ENCODE measurements at places on chromosomes 6 and 20.

- no peak for DNase-seq
Observed at GRCh38 chr6:80181352-80182081, 75.0 kb downstream of the BCKDHB start.

DNA sequence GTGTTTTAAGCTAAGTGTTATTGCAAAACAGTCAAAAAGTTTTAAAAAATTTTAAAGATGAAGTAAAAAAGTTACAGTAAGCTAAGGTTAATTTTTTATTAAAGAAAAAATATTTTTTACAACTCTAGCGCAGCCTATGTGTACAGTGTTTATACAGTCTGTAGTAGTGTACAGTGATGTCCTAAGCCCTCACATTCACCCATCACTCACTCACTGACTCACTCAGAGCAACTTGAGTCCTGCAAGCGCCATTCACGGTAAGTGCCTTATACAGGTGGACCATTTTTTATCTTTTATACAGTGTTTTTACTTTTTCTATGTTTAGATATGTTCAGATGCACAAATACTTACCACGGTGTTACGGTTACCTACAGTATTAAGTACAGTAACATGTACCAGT lies 83.4 kb upstream of the STMND1 start:
- DNase-seq, result no peak

DNA sequence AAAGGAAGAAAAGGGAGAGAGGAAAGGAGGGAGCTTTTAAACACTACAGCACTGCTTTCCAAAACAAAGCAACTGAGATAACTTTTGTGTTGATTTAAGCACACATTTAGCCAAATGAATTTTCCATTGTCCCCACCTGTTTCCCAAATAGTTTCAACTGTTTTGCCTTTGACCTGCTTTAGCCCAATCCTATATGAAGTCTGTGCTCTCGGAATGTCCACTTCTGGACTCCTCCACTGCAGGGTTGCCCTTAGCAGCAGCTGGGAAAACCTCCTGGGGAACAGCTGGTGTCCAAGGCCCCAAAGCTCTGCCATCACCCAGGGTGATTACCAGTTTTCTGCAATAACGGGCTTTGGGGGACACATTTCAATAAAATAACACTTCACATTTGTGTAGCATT lies 44.9 kb upstream of the PKHD1 start:
- no peak for DNase-seq

DNA sequence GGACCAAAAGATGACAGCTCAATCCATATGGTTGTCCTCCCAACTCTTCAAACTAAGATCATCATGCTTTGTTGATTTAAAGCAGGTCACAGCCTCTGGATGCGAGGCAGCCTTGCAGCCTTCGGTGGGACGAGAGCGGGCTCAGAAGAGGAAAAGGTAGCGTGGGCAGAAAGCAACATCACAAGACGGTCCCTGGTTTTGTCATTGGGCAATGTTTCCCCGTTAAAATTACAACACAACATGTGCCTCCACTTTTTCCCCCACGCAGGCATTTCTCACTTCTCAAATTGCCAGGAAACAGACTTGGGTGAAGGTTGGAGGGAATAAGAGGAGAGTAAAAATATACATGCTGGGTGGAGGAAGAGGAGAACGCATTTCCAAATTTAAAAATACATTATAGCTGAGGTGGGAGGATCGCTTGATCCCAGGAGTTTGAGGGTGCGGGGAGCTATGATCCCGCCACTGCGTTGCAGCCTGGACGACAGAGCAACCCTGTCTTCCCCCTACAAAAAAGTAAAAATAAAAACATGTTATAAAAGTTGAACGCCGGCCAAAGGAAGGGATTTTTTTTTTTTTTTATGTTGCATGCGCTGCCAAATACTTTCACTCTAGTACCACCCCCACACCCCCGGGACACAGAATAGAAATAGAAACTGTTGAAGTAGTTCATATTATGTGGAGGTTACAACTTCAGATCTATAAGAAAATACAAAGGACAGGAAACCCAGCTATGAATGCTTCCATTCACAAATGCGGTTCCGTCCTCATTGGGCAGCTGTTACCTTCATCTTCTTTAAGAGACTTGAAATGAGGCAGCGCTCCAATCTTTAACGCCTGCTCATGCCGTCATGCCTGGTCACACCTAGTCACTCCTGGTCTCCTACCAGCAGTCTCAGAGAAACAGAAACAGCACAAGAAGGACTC lies 13.9 kb upstream of the NAA20 start:
- DNase-seq, result no peak

GRCh38 chr6:91497770-91498169 lies 910.9 kb upstream of the MAP3K7 start:
- DNase-seq, result no peak

GRCh38 chr6:150541576-150541975 lies 58.1 kb upstream of the PLEKHG1 start:
- no peak for DNase-seq

GRCh38 chr6:44464527-44465310 lies 77.2 kb downstream of the CDC5L start:
- peak; percentile 80 for DNase-seq

- DNase-seq, result no peak
Observed at GRCh38 chr20:34639755-34640222, 37.1 kb downstream of the PIGU start.

- DNase-seq, result no peak
Observed at GRCh38 chr6:119436583-119436982, 87.0 kb upstream of the MAN1A1 start.

- no peak for DNase-seq
Observed at GRCh38 chr6:28125401-28125800, 992 bp downstream of the ZSCAN16 start.

DNA sequence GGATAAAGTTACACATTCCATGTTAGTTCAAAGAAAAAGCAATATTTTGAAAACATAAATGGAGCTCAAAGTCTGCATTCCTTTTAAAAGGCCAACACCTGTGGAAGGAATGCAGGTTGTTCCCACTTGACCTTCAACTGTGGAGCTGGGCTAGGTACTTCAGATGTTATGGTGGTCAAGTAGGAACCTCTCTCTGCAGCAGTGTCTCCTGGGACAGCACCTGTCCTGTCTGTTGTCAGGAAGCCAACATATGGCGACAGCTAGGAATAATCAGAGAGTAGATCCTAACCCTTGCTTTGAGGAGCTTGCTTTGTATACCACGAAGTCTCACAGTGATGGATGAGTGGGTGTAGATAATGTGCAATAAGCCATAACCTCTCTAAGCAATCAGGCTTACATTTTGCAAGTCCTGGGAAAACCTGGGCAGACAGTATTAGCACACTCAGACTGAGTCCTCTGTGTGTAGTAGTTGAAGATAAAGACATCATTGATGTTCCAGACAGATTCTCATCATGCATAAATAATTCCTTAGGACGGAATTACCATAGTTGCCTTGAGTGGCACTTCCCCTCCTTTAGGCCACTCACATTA lies 347.5 kb downstream of the PRL start:
- DNase-seq, result no peak

- DNase-seq, result no peak
Observed at GRCh38 chr6:18268066-18268465, 3.7 kb upstream of the DEK start.

GRCh38 chr6:33589731-33590530 lies 9.9 kb upstream of the BAK1 start:
- DNase-seq, result peak; percentile 93

DNA sequence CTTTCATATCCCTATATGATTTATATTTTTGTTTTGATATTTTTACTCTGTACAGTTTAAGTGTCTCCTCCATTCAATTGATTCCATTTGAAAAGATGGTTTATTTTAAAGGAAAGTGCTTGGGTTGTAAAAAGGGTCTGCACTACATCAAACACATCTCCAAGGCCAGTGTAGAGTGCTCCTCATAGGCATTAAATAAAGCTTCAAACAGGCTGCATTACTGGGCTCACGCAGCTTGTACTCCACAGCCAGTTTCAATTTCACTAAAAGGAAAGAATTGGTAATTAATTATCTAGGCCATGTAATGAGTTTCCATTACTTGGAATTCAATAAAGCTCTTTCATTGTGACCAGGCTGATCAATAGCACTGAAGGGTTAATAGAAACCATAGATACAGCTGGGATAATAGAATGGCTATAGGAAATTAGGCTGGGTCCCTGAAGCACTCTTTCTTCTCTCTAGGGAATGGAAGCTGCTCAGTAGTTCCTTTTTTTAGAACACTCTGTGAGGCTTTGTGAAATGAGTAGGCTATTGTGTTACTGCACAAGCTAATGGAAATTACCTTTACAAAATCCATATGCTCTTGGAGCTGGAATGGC lies 442.2 kb downstream of the RNF144B start:
- no peak for DNase-seq

DNA sequence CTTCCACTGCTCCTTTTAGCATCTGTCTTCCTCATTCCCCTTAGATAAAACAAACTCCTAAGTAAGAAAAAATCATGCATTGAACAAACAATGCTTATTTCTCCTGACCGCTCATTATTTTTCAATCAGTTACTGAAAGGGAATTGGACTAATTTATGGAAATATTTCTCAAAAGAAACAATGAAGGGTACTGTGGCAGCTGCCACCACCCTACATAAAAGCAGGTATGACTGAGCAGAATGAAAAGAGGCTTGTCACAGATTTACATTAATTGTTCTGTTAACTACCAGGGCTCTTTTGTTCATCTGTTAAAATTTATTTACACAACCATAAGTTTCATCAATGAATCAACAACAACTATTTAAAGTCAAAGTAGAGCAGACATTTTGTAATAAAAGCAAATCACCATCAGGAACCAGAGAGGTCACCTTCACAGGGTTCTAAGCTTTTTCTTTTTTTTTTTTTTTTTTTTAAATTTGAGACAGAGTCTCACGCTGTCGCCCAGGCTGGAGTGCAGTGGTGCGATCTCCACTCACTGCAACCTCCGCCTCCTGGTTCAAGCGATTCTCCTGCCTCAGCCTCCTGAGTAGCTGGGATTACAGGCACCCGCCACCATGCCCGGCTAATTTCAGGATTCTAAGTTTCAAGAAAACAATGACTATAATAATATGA lies 204.0 kb downstream of the PTPRK start:
- DNase-seq, result no peak

- DNase-seq, result no peak
Observed at GRCh38 chr6:83893024-83893423, 33.5 kb downstream of the CYB5R4 start.

- DNase-seq, result no peak
Observed at GRCh38 chr20:10089871-10090587, 55.2 kb downstream of the ANKEF1 start.

- no peak for DNase-seq
Observed at GRCh38 chr6:23077772-23078171, 508.4 kb downstream of the HDGFL1 start.

DNA sequence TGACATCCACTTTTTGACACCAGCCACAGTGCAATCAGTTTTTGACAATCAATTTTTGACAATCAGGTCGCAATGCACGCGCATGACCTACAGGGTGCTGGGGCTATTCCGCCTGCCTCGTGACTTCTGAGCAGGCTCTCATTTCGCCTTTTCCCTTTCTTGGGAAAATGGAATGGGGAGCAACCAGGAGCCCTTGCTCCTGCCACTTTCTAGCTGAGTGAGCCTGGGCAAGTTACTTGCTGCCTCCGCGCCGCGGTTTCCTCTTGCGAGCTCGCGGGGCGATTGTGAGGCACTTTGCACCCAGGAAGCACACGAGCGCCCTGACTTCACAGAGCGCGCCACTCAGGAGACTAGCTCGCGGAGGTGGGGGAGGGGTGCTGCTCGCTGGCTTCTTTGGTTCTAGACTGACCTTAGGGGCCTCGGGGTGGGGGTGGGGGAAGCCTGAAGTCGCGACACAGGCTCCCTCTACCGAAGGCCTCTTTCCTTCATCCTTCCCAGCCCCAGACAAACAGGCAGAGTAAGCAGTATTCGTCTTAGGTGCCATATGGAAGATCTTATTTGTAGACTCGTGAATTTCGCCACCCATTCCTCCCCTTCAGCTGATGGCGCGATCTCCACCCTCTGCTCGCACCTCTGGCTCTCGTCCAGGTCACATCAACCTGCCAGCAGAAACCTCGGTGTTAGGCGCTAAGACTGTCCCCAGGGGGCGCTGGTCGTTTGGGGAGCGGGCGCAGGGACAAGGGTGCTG lies 4.6 kb downstream of the TP53TG5 start:
- peak; percentile 89 for DNase-seq

DNA sequence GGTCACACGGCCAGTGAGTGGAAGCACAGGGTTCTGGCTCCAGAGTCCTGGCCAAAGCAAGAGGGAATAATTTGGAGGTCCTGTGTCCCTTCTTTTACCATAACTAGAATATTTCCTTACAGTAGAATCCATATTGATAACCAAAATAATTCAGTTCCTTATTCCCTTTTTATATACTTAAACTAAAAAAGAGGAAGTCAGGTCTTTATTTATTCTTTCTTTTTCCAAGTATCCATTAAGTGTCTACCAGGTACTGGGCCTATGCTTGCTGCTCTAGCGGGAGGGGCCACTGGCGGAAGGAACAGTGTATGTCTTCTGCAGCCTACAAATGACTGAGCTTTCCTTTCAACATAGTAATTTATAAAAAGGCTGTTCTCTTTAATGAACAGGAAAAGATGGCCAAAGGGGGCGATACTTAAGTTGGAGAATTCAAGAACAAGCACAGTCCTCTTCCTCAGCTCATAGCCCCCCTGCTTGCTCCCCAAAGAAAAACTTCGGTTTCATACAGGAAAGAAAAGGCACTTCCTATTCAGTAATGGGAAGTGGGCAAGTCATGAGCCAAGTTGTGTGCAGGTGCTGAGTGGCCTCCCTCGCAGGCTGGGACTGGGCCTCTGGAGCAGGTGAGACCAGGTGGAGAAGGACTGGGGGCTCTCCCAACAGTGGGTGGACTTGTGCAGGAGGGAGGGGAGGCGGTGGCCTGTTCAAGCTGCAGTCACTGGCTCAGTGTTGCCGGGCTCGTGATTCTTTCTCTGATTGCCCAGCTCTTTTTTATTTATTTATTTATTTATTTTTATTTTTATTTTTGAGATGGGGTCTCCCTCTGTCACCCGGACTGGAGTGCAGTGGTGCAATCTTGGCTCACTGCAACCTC lies 110.9 kb downstream of the ARMC2 start:
- DNase-seq, result no peak

- DNase-seq, result no peak
Observed at GRCh38 chr20:49832632-49833327, 20.2 kb downstream of the SLC9A8 start.
